Psoas muscle (tissue), 8 donors: ENCODE measurements at places on chromosomes 6 and 20. TPM values are rescaled to one million over a fixed set of nuclear protein-coding genes. Genes with fewer than 3 reads are reported as not detected.

Gene CPNE5
- 0.03 TPM for polyA plus RNA-seq

Gene RRAGD
- 163 TPM for polyA plus RNA-seq

Gene VGLL2
- polyA plus RNA-seq: 27.4 TPM

Gene TREML1
- not detected for polyA plus RNA-seq

Gene RTF2
- 99.9 TPM for polyA plus RNA-seq

Gene RFX6
- not detected for polyA plus RNA-seq

Gene SPATA25
- 1.0 TPM for polyA plus RNA-seq

Gene ALDH8A1
- 0.44 TPM for polyA plus RNA-seq

Gene KIF6
- polyA plus RNA-seq: 0.03 TPM
